ENCODE measurements at places on chromosomes 4 and X.

DNA sequence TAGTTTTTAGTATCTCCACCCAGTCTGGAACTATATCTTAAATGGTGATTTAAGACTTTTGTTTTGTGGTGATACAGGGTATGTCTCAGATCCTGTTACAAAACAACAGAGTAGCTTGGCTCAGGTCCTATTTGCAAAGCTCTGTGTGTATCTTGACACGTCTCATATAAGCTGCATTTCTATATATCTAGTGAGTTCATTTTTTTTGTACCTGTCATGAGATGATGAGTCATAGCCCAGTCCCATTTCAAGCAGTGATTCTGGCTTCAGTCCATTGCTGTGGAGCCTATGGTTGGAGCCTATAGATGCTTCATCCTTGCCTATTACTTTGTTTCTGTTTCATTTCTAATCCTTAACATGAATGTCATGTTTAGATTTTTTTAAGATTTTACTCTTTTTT, 23.0 kb downstream of the GRXCR1 start:
- no peak for DNase-seq

DNA sequence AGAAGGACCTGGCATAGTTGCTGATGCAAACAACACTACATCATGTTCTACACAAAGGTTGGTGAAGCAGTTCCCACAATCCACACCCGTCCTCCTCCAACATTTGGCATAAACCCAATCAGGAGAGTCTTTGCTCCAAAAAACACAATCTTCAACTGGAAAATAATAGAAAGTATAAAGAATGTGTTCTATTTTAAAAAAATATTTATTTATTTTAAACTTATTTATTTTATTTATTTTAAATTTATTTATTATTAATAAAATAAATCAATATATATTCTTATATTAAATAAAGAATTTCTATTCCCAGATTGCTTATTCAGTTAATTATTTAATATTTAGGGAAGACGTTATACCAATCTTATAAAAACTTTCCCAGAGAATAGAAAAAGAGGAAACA, 1753.7 kb upstream of the AGA start:
- no peak for DNase-seq

- DNase-seq: no peak
Measured at GRCh38 chr4:15694431-15694830, 8.4 kb upstream of the BST1 start.

- DNase-seq: peak; percentile 66
Measured at GRCh38 chr4:139403462-139403861, 50.5 kb upstream of the RAB33B start.

All from hematopoietic multipotent progenitor cell (in vitro differentiated cells).